ENCODE measurements at places on chromosomes 3 and 15.

DNA sequence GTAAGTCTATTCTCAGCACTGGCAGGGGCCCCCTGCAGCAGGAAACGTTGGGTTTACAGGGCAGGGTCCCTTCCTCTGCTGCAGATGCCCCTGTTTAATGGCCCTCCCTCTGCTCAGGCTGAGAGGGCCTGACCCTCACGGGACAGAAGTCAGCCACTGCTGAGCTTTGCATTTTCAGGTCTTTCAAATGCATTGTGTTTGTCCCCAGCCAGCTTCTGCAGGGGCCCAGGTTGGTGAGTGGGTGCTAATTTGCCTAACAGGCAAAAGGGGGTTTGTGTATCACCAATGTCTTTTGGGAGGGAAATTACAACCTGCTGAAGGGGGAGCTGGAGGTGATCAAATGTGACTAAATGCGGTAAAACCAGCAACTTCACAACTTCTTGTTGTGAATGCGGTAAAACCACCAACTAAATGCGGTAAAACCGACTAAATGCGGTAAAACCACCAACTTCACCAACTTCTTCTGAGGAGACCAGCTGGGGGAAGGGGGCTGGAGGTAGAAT is 44.8 kb upstream of the UBE2E1 start:
- DNase-seq = no peak

GRCh38 chr3:140165781-140166180 is 230.8 kb downstream of the CLSTN2 start:
- DNase-seq = no peak

GRCh38 chr3:122931636-122932035 is 95.9 kb downstream of the SEMA5B start:
- no peak for DNase-seq

- DNase-seq = no peak
Observed at GRCh38 chr3:12750658-12751071, 8.4 kb downstream of the TMEM40 start.

DNA sequence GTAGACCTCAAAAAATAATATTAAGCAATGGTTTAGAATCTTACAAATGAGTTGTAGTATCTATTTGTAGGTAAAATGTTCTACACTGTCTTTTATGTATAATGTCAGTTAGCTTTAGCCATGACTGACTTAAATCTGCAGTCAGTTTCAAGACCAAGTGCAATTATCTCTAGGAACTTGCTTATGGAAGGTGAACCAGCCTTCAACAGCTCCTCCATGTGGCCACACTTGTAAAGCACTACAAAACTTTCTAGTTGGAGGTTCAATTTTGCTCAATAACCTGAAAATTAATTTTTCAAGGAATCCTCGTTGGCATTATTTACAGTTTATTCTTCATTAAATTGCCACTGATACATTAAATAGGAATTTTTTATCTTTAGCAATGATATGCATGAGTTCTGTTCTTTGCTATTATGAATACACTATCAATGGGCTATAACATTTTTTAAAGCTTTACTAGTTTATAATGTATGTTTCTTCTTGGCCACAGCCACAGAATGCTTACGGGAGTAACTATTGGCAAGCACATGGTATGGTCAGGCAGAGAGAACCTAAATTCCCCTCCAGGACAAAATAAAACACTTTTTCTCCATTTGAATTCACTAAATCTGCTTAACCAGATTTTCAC is 315.3 kb upstream of the UBE2E2 start:
- DNase-seq = no peak

DNA sequence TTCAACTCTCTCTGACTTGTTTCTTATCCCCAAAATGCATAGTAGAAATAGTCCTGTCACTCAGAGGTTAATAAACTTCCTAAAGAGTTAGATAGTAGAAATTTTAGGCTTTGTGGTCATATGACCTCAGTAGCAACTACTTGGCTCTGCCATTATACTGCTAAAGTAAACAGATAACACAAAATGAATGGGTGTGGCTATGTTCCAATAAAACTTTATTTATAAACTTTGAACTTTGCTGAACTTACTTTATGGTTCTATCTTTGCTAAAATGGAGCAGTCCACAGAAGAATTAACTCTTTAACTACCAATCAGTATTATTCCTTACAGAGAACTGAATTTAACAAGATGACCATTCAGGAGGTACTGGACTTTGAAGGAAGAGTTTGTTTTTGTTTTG is 393.6 kb upstream of the CDIN1 start:
- no peak for DNase-seq

GRCh38 chr3:69491975-69492374 is 106.1 kb upstream of the FRMD4B start:
- no peak for DNase-seq

- DNase-seq = no peak
Observed at GRCh38 chr3:65170390-65171042, 482.7 kb upstream of the ADAMTS9 start.
